ENCODE measurements at places on chromosomes 12 and 14.

DNA sequence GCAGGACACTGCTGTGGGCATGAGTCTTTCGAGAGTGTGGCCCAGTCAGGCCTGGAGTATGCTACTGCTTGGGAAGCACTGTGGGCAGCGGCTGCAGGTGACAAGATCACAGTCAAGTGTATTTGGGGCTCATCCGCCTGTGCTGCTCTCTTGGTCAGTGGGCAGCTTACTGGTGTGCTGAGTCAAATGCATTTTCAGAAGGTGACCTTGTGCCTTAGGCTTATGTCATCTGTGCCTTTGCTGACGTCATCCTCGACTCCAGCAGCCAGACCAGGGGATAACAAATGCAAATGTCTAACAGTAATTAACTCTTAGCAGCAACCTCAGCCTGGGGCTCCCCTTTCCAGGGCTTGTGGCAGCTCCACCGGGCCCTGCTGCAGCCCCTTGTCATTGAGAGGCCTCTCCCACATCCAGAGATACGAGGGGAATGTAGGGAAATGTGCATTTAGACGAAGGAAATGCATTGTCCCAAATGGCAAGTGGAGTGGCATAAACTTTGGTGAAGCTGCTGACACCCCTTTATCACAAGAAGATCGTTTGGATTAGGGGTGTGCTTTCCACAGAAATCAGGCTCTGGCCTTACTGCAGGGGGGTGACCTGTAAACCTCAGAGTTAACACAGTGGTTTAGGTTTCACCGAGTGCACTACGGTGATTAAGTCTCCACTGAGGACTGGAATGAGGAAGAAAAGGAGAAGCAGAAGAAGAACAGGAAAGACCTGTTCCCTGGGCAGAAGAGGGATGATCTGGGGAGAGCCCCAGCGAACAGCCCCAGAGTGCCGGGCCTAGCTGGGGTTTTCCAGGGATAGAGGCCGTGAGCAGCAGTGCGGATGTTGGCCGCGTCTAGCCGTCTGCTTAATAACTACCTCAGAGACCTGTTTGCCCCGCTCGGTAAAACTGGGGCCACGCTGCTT lies 39.7 kb downstream of the PSMA6 start:
- peak overlapping the region; percentile 91 for H3K27ac ChIP-seq
- H3K36me3 ChIP-seq, result no peaks in the 10 kb centered on the region
- H3K27me3 ChIP-seq, result no peaks in the 10 kb centered on the region
- H3K4me3 ChIP-seq, result no peak overlapping the region

GRCh38 chr12:53097564-53098353 lies at the start of gene IGFBP6:
Gene IGFBP6 (plus strand): TSS chr12:53097667. CDS start chr12:53097718, 51 bp downstream.
- H3K27ac ChIP-seq, result peak within 1 kb of the TSS; percentile 84
- H3K4me3 ChIP-seq, result peak within 1 kb of the TSS; percentile 70
- peaks cover 14% of the 10 kb centered on the region for H3K36me3 ChIP-seq
- H3K27me3 ChIP-seq, result no peaks in the 10 kb centered on the region
- H3K4me1 ChIP-seq, result peaks cover 39% of the 10 kb centered on the region

DNA sequence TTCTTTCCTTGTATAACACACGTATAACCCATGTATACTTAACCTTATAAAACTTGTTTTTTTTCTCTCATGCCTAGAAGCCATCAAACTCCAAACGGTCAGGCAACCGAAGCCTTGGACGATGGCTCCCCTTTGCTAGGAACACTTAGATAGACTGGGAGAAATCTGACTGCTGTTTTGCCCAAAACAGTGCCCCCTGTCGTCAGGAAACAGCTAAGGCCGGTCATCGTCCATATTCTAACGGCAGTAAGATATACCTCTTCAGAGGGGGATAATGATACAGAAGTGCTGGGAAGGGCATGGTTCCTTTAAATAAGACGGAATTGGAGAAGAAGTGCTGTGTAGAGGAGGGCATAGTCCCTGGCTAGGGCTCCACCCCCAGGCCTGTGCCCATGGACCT lies 130.5 kb downstream of the SLC41A2 start:
- H3K4me3 ChIP-seq, result no peak overlapping the region
- H3K36me3 ChIP-seq, result no peaks in the 10 kb centered on the region
- no peak overlapping the region for H3K27ac ChIP-seq
- H3K27me3 ChIP-seq, result no peaks in the 10 kb centered on the region

- no peaks in the 10 kb centered on the region for H3K27me3 ChIP-seq
- peak overlapping the region; percentile 49 for H3K27ac ChIP-seq
- H3K4me1 ChIP-seq, result peaks cover 4% of the 10 kb centered on the region
- no peaks in the 10 kb centered on the region for H3K36me3 ChIP-seq
These were observed 191.4 kb downstream of the CACNA1C start for GRCh38 chr12:2244013-2244861.

- peaks cover 22% of the 10 kb centered on the region for H3K4me1 ChIP-seq
- H3K4me3 ChIP-seq, result no peak overlapping the region
- H3K27me3 ChIP-seq, result no peaks in the 10 kb centered on the region
- DNase-seq, result no peak
- H3K27ac ChIP-seq, result no peak overlapping the region
These were observed 9.2 kb downstream of the MLH3 start for GRCh38 chr14:75042035-75042434.

GRCh38 chr14:90924621-90925340 lies 108.6 kb upstream of the TTC7B start:
- H3K27me3 ChIP-seq, result no peaks in the 10 kb centered on the region
- H3K4me3 ChIP-seq, result no peak overlapping the region
- no peak overlapping the region for H3K27ac ChIP-seq
- H3K4me1 ChIP-seq, result no peaks in the 10 kb centered on the region
- H3K36me3 ChIP-seq, result no peaks in the 10 kb centered on the region

- DNase-seq, result no peak
- H3K4me3 ChIP-seq, result no peak overlapping the region
These were observed 1.7 kb downstream of the CABP1 start for GRCh38 chr12:120642121-120642520.

- no peaks in the 10 kb centered on the region for H3K27me3 ChIP-seq
- DNase-seq, result no peak
- no peak overlapping the region for H3K4me3 ChIP-seq
- H3K36me3 ChIP-seq, result no peaks in the 10 kb centered on the region
These were observed 43.3 kb upstream of the MED13L start for GRCh38 chr12:116320791-116321217.

DNA sequence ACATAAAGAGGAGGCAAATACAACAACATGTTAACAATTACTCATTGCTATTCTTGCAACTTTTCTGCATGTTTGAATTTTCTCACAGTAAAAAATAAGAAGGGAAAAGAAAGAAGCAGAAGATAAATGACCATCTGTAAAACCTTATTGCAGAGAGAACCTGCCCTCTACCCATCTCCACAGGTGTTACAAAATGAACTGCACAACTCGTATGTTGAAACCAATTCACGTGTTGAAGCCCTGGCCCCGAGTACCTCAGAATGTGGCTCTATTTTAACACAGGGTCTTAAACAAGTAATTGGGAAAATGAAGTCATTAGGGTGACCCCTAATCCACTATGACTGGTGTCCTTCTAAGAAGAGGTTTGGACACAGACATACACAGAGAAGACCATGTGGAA lies 39.5 kb downstream of the FOXN3 start:
- peaks cover 37% of the 10 kb centered on the region for H3K4me1 ChIP-seq
- no peak for DNase-seq
- H3K36me3 ChIP-seq, result no peaks in the 10 kb centered on the region
- H3K4me3 ChIP-seq, result no peak overlapping the region
- H3K27ac ChIP-seq, result no peak overlapping the region

DNA sequence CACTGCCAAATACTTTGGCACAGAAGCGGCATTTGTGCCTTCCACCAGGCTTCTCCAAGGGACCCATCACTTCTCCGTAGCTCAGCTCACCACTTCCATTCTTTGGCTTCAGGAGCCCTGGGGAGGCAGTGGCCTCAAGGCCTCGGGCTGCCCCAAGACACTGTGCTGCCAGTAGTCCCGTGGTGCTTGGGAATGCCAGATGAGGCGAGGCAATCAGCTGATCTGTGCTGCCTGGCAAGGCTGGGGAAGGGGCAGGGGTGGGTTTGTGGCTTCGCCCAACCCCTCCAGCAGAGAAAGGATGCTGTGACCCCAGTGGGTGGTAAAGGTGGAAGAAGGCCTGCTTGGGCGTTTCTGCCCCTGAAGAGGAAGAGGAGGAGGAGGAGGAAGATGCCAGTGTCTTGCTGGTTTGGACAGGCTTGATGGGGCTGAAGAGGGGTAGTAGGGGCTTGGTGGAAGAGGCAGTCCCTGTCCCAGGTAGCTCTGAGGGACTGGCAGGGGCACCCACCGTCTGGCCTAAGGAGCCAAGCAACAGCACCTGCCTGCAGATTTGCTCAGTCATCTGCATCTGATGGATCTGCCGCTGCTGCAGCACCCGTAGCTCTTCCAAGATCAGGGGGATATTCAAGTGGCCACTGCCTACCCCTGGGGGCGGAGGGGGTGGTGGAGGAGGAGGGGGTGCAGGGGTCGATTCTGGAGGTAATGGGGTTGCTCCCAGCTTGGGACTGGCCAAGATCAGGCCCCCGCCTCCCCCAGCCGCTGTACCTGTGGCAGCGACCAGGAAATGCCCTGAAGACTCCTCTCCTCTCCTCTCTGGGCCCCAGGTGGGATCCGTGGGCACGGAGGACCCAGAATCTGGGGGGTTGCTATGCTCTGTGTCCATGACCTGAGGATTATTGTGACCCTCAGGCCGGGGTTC lies 1.3 kb downstream of the SALL2 start:
- H3K27ac ChIP-seq, result no peak overlapping the region
- H3K36me3 ChIP-seq, result no peaks in the 10 kb centered on the region
- peak overlapping the region; percentile 90 for H3K4me3 ChIP-seq
- DNase-seq, result no peak

DNA sequence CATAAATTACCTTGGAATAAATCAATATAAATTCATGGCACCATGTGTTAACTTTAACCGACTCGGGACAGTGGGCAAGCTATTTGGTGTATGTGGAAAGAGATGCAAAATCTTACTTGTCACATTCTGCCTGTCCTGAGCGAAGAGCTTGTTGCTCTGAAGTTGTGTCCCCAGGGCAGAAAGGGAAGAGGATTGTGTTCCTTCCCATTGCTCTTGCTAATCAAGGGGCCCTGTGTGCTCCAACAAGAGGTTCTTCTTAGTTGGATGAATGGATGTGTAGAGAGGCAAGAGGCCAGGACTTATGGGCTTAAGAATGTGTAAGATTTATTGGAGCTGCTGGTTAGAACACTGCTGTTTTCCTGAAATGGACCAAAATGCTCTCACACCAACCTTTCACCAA lies 36.5 kb upstream of the FRS2 start:
- no peak for DNase-seq
- no peak overlapping the region for H3K27ac ChIP-seq
- no peaks in the 10 kb centered on the region for H3K4me1 ChIP-seq
- H3K27me3 ChIP-seq, result no peaks in the 10 kb centered on the region

DNA sequence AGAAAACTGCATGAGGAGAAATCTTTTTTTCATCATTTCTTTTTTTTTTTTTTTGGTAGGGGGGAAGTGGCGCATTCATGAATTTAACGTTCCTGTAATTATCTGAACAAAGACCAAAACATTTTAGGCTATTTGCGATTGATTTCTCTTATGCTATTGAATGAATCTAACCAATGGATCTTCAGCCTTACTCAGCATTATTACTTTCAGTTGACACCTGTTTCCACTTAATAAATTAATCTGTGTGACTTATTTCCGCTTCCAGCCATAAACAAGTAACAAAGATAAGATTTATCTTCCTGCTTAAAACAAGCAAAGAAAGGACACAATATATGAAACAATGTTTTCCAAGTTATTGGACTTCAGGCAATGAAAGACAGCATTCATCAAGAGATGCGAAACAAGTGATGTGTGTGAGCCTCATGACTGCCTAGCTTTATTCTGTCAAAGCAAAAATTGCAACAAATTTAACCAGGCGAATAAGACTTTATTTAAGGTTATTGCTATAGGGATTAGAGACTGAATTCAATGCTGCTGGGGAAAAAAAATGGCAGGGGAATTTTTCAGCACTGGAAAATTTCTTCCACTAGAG lies 1026.9 kb downstream of the LRFN5 start:
- DNase-seq, result no peak
- H3K4me1 ChIP-seq, result no peaks in the 10 kb centered on the region
- no peaks in the 10 kb centered on the region for H3K27me3 ChIP-seq

DNA sequence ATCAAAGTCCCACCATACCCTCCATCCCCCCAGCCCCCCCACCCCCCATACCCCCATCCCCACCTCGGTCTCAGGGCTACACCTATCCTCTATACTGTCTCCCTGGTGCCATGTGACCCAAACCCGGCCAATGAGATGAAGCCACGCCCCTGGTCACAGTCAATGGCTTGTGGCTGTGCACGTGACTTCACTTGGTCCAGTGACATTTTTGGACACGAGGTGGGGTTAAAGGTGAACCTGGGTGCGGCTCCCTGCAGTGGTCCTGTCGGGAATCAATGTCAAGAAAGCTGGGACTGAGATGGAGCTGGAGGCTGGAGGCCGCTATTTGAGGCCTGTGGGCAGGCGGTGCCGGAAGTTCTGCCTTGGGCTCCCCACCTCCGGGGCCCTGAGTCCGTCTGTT lies 100.7 kb upstream of the MAP1LC3B2 start:
- peaks cover 38% of the 10 kb centered on the region for H3K4me1 ChIP-seq
- no peak overlapping the region for H3K27ac ChIP-seq
- no peaks in the 10 kb centered on the region for H3K36me3 ChIP-seq
- H3K27me3 ChIP-seq, result no peaks in the 10 kb centered on the region
- no peak overlapping the region for H3K4me3 ChIP-seq
- no peak for DNase-seq

Measured in vagina (tissue), 2 donors.